ENCODE measurements at places on chromosomes 3 and 15.

DNA sequence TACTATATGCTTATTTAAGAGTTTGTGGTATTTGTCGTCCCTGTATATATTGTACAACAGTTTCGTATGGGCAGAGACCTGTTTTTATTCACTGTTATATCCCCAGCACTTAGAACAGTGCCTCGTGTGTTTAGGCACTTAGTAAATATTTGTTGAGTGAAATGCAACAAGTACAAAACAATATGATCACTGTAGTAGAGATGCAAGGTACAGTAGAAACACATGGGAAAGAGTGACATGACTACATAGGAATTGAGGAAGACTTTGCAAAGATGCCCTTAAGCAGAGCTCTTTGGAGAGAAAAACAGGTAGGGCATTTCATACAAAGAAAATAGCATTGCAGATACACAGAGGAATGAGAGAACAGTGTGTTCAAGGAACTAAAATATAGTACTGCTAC lies 18.3 kb downstream of the RASA2 start:
- DNase-seq: no peak

DNA sequence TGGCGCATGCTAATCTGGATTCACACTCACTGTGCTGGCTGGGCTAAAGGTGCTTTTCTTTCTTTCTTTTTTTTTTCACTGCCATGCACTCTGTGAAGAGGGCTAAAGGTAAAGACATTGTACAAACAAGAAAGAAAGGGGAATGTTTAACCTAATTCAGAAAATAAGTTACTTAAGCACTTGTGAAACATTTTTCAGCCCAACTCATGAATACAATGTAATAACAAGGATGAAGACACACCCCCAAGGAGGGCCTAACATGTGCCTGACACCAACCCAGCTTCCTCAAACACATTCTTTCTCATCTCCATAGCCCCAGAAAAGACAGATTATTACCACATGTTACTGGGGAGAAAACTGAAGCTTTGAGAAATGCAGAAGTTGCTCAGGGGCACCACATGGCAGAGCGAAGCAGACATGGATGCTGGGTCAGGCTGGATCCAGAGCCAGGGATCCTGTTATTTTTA lies 5.7 kb downstream of the STIMATE start:
- DNase-seq: no peak

GRCh38 chr3:42271786-42272185 lies 5.8 kb upstream of the CCK start:
- DNase-seq: no peak

DNA sequence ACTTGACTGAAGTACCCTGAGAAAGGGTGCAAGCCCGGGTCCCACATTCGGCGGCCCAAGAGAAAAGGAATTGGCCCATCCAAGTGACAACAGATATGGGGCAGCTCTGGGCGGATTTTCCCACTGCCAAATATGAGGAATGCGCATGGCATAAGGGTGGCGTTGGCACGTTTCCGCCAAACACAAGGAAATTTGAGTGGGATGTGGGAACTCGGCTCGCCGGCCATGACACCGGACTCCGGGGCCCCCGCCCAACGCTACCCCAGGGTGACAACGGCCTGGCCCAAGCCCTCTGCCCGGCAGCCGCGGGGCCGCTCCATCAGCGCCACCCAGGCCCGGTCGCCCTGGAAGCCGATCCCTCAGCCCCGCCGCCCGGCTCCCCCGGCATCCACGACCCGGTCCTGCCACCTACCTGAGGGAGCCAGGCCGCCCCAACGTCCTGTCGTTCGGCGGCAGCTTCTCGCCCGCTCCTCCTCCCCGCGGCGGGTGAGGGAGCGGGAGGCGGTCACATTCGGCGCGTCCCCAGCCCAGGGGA lies 449 bp downstream of the RAF1 start:
- DNase-seq: peak; percentile 36

- no peak for DNase-seq
Measured at GRCh38 chr3:144085964-144086363, 114.3 kb downstream of the DIPK2A start.

- DNase-seq: no peak
Measured at GRCh38 chr3:12643010-12643380, 20.9 kb downstream of the RAF1 start.

DNA sequence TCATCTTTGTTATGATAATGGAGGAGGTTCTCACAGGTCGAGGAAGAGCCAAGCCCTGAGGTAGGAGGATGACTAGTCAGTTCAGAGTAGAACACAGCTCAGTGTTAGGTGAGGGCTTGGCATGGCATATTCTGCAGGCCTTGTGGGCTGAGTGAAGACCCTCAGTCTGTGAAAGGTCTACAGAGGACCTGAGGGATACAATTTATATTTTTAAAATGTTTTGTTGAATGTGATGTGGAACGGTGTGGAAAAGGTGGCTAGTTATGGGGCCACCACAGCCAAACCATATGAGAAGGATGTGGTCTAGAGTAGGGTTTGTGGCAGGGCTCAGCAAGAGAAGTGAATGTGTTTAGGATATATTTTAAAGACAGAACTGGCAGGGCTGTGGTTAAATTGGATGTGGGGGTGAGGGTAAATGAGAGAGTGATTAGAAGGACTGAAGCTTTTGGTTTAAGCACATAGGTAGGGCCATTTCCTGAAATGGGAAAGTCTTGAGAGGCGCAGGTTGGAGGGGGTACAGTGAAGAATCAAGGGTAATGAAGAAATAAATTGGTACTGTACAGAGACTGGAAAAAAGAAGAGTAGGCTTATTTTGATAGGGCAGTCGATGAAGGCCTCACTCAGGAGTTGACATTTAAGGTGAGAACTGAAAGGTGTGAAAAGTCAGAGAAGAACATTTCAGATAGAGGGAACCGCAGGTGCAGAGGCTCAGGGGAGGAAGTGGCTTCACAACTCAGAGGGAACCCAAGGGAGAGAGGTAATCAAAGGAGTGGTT lies 60.5 kb downstream of the SPTSSB start:
- no peak for DNase-seq

GRCh38 chr3:29755416-29755815 lies 474.5 kb downstream of the RBMS3 start:
- no peak for DNase-seq

DNA sequence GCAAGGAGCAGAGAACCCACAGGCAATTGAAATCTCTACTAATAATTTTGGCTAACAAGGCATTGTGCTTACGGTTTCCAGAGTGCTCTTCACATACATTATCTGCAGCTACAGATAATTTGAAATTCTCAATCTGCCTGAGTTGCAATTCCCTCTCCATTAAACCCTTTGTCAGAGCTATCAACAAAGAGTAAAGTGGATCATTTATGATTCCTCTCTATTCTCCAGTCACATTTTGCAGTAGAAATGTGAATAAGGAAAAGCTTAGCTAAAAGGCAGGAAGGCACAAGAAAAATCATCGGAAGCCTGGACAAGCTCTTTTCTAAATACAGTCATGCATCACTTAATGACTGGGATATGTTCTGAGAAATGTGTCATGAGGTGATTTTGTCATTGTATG lies 49.6 kb downstream of the FAM98B start:
- DNase-seq: no peak

GRCh38 chr3:8103954-8104353 lies 397.7 kb upstream of the LMCD1 start:
- no peak for DNase-seq

- DNase-seq: no peak
Measured at GRCh38 chr3:104106276-104106675, 1260.4 kb upstream of the ALCAM start.

DNA sequence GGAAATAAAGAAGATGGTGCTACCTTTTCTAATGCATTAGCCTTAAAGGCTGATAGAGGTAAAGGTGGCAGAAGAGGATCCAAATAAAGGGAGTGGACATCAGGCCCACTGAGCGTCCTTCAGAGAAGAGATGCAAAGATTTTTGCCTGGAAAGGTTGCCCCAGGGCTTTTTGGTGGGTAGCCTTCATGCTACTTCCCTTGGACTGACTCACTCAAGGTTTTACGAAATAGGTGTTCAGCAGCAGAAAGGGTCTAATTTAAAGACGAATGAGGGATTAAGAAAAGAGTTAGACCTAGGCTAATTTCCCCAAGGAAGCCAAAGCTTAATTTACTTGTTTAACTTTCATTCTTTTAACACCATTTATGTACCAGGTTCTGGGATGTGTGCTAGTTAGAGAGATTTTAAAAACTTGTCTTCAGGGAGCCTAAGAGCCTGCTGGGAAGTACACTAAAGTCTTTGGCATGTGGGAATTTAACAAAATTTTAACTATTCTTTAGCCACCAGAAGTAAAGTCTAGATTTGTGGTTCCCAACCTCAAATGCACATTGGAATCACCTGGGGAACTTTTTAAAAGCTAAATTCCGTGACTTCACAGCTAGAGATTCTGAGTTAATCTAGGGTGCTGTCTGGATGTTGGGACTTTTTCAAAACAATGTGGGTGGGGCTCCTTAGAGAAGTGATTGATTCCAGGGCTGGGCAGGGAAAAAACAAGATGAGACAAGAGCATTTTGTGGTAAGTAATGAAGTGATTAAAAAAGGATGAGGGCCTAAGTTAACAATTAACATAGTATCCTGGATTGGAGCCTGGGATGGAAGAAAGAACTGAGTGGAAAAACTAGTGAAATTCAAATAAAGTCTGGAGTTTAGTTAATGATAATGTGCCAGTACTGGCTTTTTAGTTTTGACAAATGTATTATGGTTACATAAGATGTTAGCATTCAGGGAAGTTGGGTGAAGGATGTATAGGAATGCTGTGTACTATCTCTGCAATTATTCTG lies 3.4 kb downstream of the IL20RB start:
- no peak for DNase-seq

- no peak for DNase-seq
Measured at GRCh38 chr15:62505762-62506161, 340.7 kb upstream of the C2CD4B start.

DNA sequence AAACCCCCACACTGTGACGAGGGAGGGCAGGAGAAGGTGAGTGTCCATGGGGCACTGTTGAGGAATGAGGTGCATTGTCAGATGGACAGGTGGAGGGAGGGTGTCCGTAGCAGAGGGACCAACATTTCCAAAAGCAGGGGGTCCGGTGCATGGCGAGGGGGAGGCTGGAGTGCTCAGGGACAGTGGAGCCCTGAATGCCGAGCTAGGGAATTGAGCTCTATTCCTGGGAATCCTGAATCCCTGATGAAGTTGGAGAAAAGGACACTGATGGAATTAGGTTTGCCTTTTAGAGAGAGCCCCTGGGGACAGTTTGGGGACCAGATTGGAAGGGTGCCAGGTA lies 7.9 kb upstream of the ANPEP start:
- DNase-seq: no peak

GRCh38 chr3:2092758-2093157 lies 5.9 kb upstream of the CNTN4 start:
- DNase-seq: no peak

- DNase-seq: peak; percentile 55
Measured at GRCh38 chr3:32510075-32510724, 7.5 kb upstream of the CMTM6 start.

DNA sequence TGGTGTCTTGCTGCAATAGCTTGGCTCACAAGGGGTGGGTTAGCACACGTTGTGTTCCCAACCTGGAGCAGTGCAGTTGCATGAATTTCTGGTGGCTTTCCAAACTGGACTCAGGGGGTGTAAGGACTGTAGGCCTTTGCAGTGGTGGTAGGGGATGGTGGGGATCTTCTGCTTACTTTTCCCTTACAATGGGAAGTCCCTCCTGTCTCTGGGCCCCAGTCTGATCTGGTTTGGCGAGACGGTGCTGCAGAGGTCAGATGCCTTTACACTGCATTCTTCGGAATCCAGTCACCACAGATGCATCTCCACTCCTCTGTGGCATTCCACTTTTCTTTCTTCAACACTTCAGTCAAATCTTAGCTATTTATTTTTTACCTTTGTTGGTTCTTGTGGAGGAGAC lies 132.1 kb downstream of the DOCK3 start:
- DNase-seq: no peak

DNA sequence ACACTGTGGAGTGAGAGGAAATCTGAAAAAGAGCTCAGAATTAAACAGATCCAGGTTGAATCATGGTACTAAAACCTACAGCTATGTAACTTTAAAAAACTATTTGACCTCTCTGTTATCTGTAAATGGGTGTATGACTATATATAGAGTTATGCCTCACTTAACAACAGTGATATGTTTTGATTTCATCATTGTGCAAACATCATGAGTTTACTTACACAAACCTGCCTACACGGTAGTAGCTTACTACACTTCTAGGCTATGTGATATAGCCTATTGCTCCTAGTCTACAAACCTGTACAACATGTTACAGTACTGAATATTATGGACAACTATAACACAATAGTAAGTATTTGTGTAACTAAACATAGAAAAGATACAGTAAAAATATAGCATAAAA lies 191.6 kb upstream of the MEIS2 start:
- no peak for DNase-seq

GRCh38 chr3:135325726-135326235 lies 530.7 kb downstream of the EPHB1 start:
- peak; percentile 67 for DNase-seq

GRCh38 chr3:113630956-113631542 lies 65.4 kb downstream of the USF3 start:
- DNase-seq: no peak

- no peak for DNase-seq
Measured at GRCh38 chr3:5197470-5198312, 10.2 kb downstream of the EDEM1 start.

GRCh38 chr15:95300958-95301357 lies 1029.5 kb upstream of the NR2F2 start:
- no peak for DNase-seq

GRCh38 chr15:99507504-99508310 lies 58.1 kb upstream of the MEF2A start:
- peak; percentile 78 for DNase-seq

- peak; percentile 50 for DNase-seq
Measured at GRCh38 chr3:194395778-194396538, 3.1 kb downstream of the GP5 start.

GRCh38 chr15:55037071-55037470 lies 159.7 kb downstream of the RSL24D1 start:
- DNase-seq: no peak

- DNase-seq: no peak
Measured at GRCh38 chr3:155138677-155139076, 58.6 kb downstream of the MME start.

- no peak for DNase-seq
Measured at GRCh38 chr15:100694381-100695021, 92.1 kb downstream of the ASB7 start.

DNA sequence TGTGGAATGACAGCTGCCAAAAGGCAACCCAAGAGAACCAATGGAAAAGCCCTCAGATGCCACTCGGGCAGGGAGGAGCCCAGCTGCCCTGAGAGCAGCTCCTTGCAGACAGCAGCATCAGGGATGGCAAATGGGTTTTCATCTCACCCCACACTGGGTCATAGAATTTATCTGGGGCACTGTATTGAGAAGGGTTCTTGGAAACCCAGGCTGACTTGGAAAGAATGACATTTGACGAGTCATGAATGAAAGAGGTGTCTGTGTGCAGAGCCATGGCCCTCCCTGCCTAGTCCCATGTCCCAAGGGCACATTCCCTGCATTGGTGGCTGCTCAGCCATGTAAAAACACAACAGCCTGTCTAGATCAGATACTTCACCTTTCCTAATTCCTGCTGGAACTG lies 157.9 kb upstream of the BHLHE40 start:
- no peak for DNase-seq
